Cerebellar nuclear complex (tissue), 1 donor: ENCODE measurements at places on chromosomes 13 and 19.

DNA sequence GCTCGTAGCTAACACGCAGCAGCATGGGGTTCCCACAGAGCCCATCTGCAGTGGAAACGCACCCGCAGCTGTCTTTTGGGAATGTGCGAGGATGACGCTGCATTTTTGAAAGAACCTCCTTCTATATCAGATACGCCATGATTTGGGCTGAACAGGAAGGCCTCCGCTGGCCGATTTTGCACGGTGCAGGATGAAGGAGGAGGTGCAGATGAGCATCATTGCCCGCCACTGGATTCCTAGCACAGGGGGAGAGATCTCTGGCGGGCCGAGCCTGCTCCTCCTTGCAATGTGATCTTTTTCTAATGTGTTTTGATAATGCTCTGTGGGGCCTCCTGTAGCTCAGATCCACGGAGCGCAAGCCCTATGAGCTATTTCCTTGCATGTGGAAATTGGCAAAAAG lies 55.5 kb downstream of the EFNB2 start:
- DNase-seq = no peak

DNA sequence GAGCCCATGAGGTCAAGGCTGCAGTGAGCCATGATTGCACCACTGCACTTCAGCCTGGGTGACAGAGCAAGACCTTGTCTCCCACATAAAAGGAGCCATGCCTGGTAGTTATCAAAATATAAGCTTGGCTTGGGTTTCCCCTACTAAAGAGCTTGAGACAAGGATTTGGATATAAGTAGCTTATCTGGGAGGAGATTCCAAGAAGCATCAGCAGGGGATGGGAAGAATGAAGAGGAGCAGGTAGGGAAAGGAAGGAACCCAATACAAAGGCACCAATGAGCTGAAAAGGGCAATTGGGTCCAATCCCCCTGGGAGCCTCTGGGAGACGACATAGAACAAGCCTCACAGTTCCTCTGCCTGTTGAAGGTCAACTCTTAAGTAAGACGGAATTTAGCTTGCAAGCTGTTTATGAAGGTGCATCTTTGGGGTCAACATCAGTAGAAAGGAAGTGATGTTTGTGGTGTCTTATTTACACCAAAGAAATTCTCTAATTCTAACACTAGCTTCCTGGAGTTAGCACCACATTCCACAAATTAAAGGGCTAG lies 7.4 kb upstream of the CLEC4G start:
- DNase-seq = no peak

DNA sequence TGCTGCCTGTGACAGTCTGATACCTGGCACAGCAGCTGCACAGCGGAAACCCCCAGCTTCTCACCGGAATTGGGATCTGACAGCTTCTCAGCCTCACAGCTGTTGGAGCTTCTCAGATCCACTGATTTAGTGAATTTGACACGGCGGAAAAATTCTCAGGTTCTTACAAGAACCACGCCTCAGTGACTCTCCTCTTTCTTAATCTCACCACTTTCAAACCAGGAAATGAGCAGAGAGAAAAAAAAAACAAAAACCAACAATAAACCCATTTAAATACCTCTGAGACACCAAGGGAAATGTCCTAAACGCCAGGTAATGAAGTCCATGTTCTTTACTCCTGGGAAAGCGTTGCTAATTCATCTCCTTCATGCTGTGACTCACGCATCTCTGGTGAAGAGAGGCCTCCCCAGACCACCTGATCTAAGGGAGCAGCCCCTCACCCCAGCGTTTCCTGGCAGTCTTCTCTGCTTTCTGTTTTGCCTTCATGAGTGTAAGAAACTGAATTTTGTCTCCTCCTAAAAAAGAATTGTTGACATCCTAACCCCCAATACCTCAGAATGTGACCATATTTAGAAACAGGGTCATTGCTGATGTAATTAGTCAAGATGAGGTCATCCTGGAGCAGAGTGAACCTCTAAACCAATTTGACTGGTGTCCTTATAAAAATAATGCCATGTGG lies 15.9 kb upstream of the IZUMO2 start:
- no peak for DNase-seq

GRCh38 chr19:33826521-33826920 lies 29.9 kb downstream of the KCTD15 start:
- no peak for DNase-seq

- DNase-seq = no peak
Measured at GRCh38 chr19:5470264-5470671, 15.1 kb downstream of the ZNRF4 start.

GRCh38 chr13:19382111-19382510 lies 179.2 kb downstream of the TPTE2 start:
- DNase-seq = no peak

GRCh38 chr19:416416-416815 lies 7.5 kb upstream of the C2CD4C start:
- no peak for DNase-seq

GRCh38 chr19:45095496-45096413 lies 2.8 kb downstream of the PPP1R37 start:
- DNase-seq = no peak

GRCh38 chr13:83214452-83214851 lies 667.8 kb downstream of the SLITRK1 start:
- DNase-seq = no peak

GRCh38 chr13:42754801-42755510 lies 26.4 kb upstream of the FAM216B start:
- DNase-seq = no peak

GRCh38 chr19:45527731-45528130 lies 20.5 kb downstream of the VASP start:
- DNase-seq = no peak

GRCh38 chr13:91375116-91375729 lies 23.2 kb upstream of the GPC5 start:
- DNase-seq = no peak

DNA sequence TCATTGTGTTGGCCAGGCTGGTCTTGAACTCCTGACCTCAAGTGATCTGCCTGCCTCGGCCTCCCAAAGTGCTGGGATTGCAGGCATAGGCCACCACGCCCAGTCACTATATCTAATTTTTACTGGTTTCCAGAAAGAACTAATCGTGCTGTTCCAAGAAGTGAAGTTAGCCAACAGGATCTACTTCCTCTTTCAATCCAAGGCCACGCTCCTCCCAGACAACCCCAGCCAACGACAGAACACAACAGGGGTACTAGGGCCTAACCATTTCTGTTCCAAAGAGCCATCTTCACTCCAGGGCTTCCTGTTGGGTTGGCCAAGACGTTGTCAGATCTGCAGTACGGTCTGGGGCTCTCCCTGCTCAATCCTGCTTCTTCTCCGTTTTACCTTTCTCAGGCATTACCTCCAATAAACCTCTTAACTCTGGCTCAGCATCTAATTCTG lies 7.0 kb upstream of the LSM14A start:
- DNase-seq = no peak

DNA sequence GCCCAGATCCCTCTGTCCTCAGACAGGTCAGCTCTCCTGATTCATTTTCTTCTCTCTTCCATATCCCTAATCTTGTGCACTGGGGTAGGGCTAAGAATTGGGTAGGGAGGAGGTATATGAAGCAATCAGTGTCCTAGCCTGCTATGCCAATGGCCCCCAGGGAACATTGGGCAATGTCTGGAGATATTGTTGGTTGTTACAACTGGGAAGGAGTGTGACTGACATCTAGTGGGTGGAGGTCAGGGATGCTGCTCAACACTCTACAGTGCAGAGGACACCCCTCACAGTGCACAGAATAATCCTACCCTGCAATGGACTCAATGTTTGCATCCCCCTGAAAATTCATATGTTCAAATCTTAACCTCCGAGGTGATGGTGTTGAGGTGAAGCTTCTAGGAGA lies 57.5 kb downstream of the CPAMD8 start:
- DNase-seq = no peak

GRCh38 chr19:53892981-53893325 lies 11.0 kb downstream of the PRKCG start:
- DNase-seq = no peak

DNA sequence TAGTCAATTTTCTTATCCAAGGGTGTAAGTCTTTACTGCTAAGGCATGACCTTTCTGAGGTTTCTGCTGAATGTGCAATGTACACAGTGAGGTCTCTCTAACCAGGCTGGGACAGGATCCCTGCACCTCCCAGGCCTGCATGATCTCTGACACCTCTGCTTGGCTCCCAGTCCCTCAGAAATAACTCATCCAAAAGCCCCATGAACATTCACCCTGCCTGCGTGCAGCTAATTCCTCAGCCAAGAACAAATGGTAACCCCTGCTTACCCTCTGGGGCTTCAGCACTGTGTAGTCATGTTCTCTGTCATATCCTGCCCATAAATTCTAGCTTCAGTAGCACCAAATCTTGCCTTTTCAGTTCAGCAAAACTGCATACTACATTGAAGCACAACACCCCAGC lies 1146.3 kb upstream of the MIR17HG start:
- no peak for DNase-seq

GRCh38 chr13:40389081-40389641 lies 277.3 kb downstream of the FOXO1 start:
- DNase-seq = no peak

GRCh38 chr13:78960881-78961280 lies 301.9 kb upstream of the OBI1 start:
- DNase-seq = no peak
